HT1080 (cell line): ENCODE measurements at places on chromosomes 3 and 15.
A peak's percentile ranks its signal among the peaks of the same experiment; 100 is the strongest.

GRCh38 chr15:57657619-57658018 is 48.9 kb upstream of the POLR2M start:
- no peak for DNase-seq

DNA sequence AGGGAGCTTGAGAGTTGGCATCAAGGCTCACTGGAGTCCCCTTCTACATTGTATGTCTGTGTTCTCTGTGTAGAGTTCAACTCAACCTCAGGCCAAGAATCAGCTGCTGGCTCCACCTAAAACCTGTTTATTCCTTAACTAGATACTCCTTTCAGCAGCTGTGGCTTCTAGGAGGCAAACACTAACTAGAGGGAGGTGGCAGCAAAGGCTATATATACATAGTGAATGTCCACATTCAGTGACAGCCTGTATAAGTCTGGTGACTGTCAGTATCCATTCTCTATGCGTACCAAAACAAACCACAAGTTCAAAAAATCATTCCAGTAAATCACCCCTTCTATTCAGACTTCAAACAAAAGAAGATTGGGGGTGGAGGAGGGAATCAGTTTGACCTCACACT is 184.3 kb downstream of the CDIN1 start:
- DNase-seq = no peak

DNA sequence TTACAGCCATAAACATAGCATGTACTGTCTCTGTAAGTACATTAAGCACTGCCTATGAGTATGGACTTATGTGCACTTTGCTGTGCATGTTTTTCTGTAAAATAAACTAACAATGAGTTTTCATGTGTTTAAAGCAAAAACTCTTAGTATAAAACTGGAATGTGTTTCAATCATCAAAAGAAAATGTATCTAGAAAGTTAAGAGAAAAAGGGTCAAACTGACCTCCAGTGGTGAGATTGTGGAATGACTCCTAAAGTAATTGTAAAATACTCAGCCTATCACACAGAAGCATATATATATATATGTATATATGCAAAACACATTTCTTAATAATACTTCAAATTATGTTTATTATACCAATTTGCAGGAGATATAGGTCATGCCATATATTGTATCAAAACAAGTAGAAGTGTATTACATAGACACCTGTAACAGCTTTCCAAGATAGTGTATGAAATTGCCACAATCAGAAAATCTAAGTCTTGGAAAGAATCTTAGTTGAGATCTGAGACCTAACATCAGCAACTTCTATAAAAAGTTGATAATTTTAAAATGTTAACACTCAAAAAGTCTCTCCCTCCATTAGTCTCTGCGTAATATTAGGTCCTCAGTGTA is 199.6 kb downstream of the FMN1 start:
- peak; percentile 66 for DNase-seq

DNA sequence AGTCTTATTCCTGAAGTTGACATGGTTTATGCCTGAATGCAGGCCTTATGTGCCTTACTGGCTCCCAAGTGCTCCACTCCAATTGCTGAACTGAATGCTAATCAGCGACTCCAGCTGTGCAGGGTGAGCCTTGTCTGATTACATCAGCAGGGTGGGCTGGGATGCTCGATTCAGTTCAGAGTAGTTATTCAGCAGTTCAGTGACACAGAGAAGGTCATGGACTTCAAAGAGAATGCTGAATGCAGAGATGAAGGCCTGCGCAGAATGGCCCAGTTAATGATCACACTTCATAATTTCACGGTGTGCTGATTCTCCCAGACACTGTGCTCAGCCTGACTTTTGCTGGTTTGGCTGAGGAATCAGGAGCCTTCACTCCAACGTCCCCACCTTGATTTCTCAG is 63.6 kb downstream of the CLDN1 start:
- DNase-seq = no peak

DNA sequence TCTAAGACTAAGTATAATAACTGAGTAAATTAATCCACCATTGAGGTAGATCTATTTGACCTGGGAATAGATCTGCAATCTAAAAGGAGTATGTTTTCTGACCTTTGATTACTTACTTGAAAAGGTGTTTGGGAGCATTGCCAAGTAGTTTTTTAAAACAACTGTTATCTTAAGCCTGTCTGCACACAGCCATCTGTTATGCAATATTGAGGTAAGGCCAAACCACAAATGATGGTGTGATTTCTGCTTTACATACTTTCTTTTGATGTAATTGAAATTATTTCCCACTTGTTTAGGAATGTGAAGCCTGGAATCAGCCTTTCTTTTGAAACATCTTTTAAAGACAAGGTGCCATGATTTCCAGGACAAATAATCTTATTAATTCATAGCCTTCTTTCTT is 274.0 kb downstream of the BBX start:
- peak; percentile 17 for DNase-seq

- DNase-seq = peak; percentile 68
Observed at GRCh38 chr3:124281453-124282316, 289.8 kb upstream of the ROPN1 start.

DNA sequence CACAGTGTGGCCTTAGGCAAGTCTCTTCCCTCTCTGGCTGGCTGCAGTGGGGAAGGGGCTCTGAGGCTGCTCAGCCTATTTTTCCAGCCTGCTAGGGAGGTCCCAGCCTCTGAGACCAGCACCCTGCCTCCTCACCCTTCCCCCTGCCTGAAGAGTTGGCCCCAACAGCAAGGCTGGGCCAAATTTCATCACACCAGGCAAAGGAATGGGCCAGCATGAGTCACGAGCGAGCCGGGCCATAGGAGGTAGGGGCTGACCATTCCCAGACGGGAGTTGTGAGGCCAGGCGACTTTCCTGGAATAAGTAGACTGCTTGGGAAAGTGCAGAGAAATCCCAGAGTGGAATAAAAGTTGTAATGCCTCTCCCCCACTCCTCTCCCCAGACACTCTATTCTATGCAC is 5.7 kb upstream of the FBLN2 start:
- peak; percentile 74 for DNase-seq
